ENCODE measurements at places on chromosomes 6 and 20.
A peak's percentile ranks its signal among the peaks of the same experiment; 100 is the strongest.

- DNase-seq, result peak; percentile 44
These were observed 12.4 kb downstream of the SCML4 start for GRCh38 chr6:107811591-107812218.

- peak; percentile 12 for DNase-seq
These were observed 42.8 kb upstream of the HFE start for GRCh38 chr6:26044140-26045064.

- DNase-seq, result no peak
These were observed 24.2 kb downstream of the POFUT1 start for GRCh38 chr20:32231847-32232246.

- no peak for DNase-seq
These were observed 67.8 kb upstream of the AGPAT4 start for GRCh38 chr6:161341638-161342037.

GRCh38 chr6:72035966-72036365 is 149.6 kb downstream of the RIMS1 start:
- no peak for DNase-seq

DNA sequence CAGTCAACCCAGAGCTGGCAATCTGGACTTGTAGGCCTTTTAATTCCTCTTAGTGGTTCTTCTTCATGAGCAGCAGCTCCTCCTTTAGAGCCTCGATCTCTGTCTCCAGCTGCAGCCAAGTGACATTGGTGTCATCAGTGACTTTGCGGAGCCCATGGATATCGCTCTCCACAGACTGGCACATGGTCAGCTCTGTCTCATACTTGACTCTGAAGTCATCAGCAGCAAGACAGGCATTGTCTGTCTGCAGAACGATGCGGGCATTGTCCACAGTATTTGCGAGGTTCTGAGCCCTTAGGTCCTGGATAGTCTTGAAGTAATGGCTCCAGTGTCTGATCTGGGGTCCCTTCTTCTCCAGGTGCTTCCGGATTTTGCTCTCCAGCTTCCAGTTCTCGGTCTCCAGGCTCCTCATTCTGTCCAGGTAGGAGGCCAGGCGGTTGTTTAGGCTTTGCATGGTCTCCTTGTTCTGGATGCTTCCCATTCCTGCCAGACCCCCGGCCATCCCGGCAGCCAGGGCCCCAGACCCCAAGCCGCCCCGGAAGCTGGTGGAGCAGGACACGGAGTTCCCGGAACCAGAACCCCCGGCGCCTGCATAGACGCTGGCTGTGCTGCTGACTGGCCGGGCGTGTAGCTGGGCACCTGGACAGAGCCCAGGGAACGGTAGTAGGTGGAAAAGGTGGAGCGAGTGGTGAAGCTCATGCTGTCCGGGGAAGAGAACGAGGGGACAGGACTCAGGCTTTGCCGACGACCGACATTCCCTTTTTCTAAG is 15.1 kb downstream of the RFPL4B start:
- DNase-seq, result no peak

DNA sequence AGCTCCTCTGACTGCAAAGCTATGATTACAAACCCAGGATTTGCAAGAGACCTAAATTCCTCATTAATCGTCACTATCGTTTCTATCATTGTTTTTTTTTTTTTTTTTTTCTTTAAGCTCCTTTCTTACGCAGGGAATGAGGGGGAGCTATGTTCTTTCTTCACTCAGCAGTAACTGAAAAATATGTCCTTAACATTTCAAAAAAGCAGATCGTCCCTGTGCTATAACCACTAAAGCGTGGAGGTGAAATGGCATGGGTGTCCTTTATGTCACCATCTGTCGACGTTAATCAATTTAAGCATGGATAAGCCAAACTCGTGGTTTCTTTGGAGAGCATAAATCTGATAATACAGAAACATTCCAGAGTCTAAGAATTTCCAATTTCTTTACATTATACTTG is 67.9 kb upstream of the TRAF3IP2 start:
- no peak for DNase-seq

DNA sequence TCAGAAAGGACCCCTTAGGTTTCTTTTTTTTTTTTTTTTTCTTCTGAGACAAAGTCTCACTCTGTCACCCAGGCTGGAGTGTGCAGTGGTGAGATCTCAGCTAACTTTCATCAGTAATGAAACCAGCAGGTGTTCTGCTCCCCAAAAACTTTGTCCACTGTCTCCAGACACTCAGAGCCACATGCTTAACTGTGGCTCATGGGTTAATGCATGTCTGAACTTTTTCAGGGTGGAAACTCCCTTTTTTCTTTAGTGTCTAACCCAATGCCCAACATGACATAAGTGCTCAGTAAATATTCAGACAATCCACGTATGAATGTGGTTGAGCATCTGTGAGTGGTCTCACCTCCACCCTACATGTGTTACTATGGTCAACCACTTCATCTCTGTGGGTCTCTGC is 45.4 kb downstream of the MYB start:
- no peak for DNase-seq

- DNase-seq, result no peak
These were observed 65.1 kb downstream of the HIVEP1 start for GRCh38 chr6:12077021-12077710.

GRCh38 chr6:958488-958887 is 265.5 kb upstream of the EXOC2 start:
- DNase-seq, result no peak

DNA sequence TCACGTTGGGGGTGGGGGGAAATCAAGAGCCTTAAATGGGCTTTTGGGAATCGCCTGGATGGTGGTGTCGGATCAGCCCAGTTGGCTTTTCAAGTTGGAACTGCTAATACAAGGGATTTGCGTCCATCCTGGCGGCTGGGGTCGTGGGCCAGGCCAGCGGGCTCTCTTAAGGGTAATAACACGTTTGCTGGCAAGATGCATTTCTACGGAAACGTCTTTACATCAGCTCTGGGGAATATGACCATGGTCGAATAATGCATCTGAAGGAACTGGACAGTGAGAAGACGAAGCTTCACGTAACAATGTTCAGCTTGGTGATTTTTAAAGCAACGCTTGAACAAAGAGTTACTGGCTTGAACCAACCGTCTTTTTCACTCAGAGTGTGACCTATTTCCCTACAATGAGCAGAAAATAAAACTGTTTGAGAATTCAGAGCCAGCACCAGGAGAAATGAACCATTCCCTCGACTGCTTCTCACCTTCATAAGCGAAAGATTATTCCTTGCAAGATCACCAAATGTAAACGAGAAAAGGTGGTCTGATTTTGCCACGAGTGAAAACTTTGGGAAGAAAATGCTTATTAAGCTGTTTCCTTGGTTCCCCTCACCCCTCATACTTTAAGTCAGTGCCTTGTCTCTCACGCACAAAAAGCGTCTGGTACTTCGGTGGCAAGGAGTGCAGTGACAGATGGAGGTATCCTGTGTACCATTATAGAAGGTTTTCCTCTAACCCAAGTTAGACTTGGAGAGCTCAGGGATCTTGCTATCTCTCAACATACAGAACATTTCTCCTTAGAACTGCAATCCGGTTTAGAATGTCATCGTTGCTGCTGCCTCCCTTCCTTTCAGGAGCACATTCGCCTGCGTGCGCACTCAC is 1.4 kb upstream of the MARCKS start:
- DNase-seq, result peak; percentile 42

DNA sequence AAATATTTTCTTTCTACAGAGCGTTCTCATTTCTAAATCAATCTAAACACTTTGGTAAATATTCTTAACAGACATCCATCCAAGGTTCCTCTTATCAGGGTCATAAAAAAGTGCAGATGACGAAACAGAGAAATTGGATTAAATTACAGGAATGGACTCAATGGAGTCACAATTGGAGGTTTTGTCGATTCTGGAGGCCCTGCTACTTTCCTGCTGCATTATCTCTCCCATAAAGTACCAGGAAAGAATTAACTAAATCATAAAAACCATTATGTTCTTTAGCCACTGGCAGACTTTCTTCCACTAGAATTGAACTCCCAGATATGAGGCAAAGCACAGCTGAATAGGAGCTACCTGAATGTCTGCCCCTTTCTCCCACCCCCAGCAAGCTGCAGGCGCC is 610.6 kb downstream of the HDGFL1 start:
- DNase-seq, result no peak

DNA sequence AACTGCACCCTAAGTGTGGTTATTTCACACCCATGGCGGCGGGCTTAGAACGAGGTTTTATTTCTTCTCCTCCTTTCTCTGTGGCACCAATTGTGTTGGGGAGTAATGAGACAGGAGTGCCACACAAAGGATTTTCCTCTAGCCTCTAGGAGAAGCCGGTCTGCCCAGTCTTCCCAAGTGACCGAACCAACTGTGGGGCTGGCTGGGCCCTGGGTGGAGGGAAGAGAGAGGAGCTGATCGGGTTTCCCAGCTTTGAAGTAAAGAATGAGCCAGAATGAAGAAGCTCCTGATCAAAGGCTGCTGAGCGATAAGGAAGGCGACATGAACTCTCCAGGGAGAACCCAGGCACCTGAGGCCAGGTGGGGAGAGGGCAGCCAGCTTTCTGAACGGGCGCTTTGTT is 616.0 kb upstream of the BTBD3 start:
- DNase-seq, result no peak

- DNase-seq, result no peak
These were observed 6.8 kb upstream of the SOX4 start for GRCh38 chr6:21586740-21587178.

GRCh38 chr6:49826743-49827406 is 39.5 kb downstream of the CRISP1 start:
- no peak for DNase-seq

DNA sequence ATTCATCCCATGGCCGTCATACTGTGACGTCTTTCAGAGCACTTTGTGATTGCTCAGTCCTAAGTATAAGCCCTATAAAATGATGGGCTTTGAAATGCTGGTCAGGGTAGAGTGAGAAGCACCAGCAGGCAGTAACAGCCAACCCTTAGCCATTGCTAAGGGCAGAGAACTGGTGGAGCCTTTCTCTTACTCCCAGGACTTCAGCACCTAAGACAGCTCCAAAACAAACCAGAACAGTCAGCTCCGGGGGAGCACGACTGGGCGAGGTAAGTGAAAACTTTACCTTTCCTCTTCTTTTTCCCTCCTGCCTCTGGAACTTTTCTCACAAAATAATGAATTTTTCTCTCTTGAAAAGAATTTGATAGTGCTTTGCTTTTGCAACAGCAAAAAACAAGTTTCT is at the start of gene VIP:
TSS of gene VIP (plus strand) at position 104 of the 400 bp plus-strand sequence. CDS start 1,381 bp downstream, outside the sequence.
- no peak for DNase-seq
